ENCODE measurements at places on chromosomes 16 and 17.

GRCh38 chr16:82882226-82882625, 255.5 kb downstream of the CDH13 start:
- DNase-seq = no peak
- no peak overlapping the region for H3K27ac ChIP-seq
- H3K4me1 ChIP-seq = peaks cover 2% of the 10 kb centered on the region
- no peaks in the 10 kb centered on the region for H3K36me3 ChIP-seq
- H3K27me3 ChIP-seq = no peaks in the 10 kb centered on the region

GRCh38 chr17:17698371-17698770, 17.1 kb downstream of the RAI1 start:
- DNase-seq = no peak
- peaks cover 34% of the 10 kb centered on the region for H3K27me3 ChIP-seq
- H3K36me3 ChIP-seq = no peaks in the 10 kb centered on the region

DNA sequence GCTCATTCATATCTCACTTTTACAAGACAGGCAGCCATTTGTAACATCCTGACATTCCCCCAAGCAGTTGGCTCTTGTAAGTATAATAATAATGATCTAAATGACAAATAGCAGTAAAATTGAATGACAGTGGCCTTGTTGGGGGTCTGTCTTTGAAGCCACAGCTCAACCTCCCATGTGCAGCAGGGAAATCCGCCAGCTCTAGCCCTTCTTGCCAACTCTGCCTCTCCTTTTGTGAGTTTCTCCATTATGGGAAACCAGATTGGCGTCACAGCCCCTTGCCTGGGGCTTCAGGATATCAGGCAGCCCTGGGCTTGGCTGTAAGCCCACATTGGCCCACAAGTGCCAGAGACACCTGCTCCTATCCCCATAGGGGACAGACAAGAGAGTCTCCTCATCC, 70.4 kb upstream of the CACNG5 start:
- H3K4me1 ChIP-seq = no peaks in the 10 kb centered on the region
- H3K27me3 ChIP-seq = no peaks in the 10 kb centered on the region
- no peaks in the 10 kb centered on the region for H3K36me3 ChIP-seq
- no peak for DNase-seq

DNA sequence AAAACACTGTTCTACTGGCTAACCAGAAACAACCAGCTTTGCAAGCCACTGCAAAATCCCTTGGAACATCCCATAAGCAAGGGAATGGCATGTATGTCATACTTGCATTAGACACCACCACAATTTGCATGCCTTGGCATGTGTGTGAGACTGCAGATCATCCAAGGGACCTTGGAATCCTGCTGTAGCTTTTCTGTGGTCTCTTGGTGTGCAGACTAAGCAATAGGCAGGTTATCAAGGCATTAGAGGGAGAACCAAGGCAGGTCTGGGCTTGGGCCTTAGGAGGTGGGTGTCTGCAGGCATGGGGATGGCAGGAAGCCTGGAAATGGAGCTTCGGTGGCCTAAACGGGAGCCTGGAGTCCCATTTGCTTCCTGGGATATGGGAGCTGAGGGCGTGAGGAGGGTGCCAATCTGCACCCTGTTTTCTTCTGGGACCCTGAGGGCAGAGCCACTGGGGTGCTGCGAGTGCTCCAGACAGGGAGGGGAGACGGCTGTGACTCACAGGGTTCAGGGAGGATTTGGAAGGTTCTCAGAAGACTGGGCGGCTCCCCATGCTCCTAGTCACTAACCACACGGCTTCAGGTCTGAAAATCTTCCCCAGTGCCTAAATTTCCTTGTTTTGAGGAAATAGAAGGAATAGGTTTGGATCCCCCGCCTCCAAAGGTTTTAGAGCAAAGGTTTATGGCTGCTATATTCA, 36.6 kb downstream of the FAM20A start:
- peaks cover 1% of the 10 kb centered on the region for H3K36me3 ChIP-seq
- H3K27me3 ChIP-seq = no peaks in the 10 kb centered on the region
- no peak for DNase-seq
- no peaks in the 10 kb centered on the region for H3K4me1 ChIP-seq
- peak overlapping the region; percentile 34 for H3K27ac ChIP-seq

GRCh38 chr16:85712801-85713200, 24.0 kb upstream of the GINS2 start:
- peak; percentile 23 for DNase-seq
- H3K27me3 ChIP-seq = peaks cover 2% of the 10 kb centered on the region
- H3K27ac ChIP-seq = no peak overlapping the region
- no peaks in the 10 kb centered on the region for H3K36me3 ChIP-seq
- H3K4me3 ChIP-seq = no peak overlapping the region

DNA sequence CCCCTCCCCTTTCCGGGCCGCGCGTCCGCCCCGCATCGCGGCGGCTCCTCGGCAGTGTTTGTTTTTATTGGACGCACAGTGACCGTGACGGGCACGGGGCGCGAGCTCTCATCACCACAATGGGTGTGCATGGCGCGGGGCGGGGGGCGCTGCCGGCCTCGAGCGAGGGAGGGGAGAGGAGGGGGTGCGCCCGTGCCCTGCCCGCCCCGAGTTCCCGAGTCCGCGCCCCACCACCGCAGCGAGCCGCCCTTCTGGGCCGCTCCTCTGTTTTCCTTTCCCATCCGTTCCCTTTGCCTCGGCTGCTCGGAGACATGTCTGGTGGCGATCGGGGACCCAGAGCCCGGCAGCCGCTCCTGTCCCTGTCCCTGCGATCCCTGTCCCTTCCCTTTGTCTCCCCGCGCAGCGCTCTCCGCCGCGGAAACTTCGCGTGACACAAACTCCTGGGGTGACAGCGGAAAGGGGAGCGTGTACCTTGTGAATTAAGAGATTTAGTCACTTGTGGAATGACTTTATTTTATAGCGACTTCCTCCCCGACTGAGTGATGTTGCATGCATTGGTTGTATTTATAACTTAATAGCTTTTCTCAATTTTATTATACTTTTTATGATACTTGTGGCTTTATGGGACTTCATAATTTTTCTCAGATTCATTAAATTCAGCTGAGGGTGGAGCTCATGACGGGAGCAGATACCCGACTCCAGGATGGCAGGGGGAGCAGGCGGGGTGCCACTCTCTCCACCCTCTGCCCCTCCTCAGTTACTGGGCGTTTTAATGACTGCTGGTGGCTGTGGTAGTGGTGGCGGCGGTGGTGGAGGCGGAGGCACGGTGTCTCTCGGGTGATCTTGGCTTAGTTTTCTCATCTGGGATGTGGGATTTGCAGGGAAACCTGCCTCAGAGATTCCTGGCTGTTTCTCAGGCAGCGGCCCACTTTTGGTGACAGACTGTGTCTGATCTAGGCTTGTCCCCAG, 40.8 kb downstream of the MRM1 start:
- H3K27ac ChIP-seq = no peak overlapping the region
- H3K27me3 ChIP-seq = peaks cover 25% of the 10 kb centered on the region
- H3K4me1 ChIP-seq = no peaks in the 10 kb centered on the region
- DNase-seq = no peak

DNA sequence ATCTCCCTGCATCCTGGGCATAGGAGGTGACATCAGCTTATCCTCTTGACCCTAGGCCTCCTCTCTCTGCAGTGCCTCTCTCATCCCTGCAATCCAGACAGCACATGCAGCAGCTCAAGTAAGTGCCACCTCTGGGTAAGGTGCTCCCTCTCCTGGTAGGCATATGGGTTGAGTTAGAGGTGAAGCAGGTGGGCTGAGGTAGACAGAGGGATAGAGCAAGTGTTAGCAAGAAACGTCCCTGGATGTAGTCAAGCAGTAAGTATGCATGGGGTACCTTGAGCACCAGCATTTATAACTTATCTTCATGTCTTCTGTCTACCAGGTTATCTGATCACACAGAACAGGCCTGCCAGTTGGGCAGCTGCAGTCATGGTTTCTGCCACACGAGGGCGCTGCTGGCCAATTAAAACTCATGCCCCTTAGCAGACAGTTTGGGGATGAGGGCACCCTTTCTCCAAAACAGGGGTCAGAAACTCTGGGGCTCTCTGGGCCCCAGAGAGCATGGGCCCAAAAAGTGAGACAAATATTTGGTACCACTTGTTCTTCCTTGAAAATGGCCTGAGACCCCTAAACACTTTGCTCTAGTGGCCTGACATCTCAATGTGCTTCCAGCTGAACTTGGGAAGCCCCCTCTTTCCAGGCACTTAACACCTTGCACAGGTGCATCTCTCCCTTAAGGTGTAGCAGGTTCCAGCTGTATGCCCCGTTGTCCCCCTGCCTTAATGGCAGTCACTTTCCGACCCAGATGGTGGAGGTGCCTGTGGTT, 59.8 kb downstream of the NEUROD2 start:
- no peaks in the 10 kb centered on the region for H3K4me1 ChIP-seq
- peak; percentile 76 for DNase-seq
- H3K36me3 ChIP-seq = no peaks in the 10 kb centered on the region
- H3K27ac ChIP-seq = no peak overlapping the region

DNA sequence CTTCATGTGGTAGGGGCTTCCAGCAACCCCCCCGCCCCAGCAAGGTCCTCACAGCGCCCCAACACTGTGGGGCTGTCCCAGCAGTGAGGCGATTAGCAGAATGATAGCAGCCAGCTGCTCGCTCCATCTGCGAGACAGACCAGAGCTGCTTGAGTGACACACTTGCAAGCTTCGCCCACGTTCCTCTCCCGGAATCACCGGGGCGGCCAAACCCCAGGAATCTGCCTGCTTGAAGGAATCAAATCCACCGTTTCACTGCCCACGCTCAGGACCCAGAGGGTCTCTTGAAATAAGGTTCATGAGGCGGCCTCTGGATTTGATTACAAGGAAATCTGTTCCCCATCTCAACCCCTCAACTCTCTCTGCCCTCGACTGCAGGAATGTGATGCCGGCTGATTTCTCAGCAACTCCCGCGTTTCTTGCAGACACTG, 356.0 kb downstream of the C16orf95 start:
- H3K36me3 ChIP-seq = no peaks in the 10 kb centered on the region
- no peaks in the 10 kb centered on the region for H3K4me1 ChIP-seq
- no peak for DNase-seq
- no peaks in the 10 kb centered on the region for H3K27me3 ChIP-seq

- no peak overlapping the region for H3K4me3 ChIP-seq
- H3K27me3 ChIP-seq = no peaks in the 10 kb centered on the region
- no peaks in the 10 kb centered on the region for H3K4me1 ChIP-seq
- no peak overlapping the region for H3K27ac ChIP-seq
Measured at GRCh38 chr16:67082100-67082499, 27.6 kb upstream of the PHAF1 start.

- H3K27me3 ChIP-seq = no peaks in the 10 kb centered on the region
- H3K4me3 ChIP-seq = no peak overlapping the region
- H3K36me3 ChIP-seq = no peaks in the 10 kb centered on the region
- no peak overlapping the region for H3K27ac ChIP-seq
- no peaks in the 10 kb centered on the region for H3K4me1 ChIP-seq
Measured at GRCh38 chr17:29170682-29171081, 9.5 kb downstream of the MYO18A start.

DNA sequence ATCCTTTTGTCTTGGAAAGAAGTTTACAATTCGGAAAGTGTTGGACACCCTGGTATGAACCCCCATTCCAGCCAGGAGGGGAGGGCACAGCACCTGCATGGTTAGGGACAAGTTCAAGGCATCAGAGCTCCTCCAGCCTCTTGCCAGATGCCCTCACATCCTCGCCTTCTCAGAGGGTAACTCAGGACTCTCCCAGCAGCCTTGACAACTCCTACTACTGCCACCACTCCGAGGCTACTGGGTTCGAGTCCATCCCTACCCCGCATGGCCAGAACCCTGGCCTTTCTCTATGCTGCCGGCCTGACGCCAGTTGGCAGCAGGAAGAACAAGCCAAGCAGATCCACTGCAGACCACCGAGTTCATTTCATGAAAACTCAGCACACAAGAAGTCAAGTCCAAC, 34.1 kb downstream of the AXIN2 start:
- H3K4me3 ChIP-seq = no peak overlapping the region
- H3K36me3 ChIP-seq = no peaks in the 10 kb centered on the region
- H3K27ac ChIP-seq = no peak overlapping the region
- peaks cover 16% of the 10 kb centered on the region for H3K4me1 ChIP-seq
- H3K27me3 ChIP-seq = no peaks in the 10 kb centered on the region

DNA sequence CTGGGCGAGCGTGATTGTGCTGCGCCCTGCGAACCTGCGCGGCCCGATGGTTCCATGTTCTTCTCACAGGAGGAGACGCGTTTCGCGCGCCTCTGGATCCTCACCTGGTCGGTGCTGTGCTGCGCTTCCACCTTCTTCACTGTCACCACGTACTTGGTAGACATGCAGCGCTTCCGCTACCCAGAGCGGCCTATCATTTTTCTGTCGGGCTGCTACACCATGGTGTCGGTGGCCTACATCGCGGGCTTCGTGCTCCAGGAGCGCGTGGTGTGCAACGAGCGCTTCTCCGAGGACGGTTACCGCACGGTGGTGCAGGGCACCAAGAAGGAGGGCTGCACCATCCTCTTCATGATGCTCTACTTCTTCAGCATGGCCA, 1.0 kb downstream of the FZD2 start:
- H3K27ac ChIP-seq = no peak overlapping the region
- peak overlapping the region; percentile 67 for H3K4me3 ChIP-seq
- H3K27me3 ChIP-seq = peaks cover 15% of the 10 kb centered on the region
- no peaks in the 10 kb centered on the region for H3K36me3 ChIP-seq
- H3K4me1 ChIP-seq = peaks cover 18% of the 10 kb centered on the region

- H3K27me3 ChIP-seq = no peaks in the 10 kb centered on the region
- no peaks in the 10 kb centered on the region for H3K36me3 ChIP-seq
- no peak for DNase-seq
- H3K4me1 ChIP-seq = no peaks in the 10 kb centered on the region
Measured at GRCh38 chr16:66695471-66695934, 1.0 kb downstream of the CMTM4 start.

GRCh38 chr16:65280845-65281512, 159.1 kb upstream of the CDH11 start:
- H3K4me1 ChIP-seq = peaks cover 31% of the 10 kb centered on the region
- H3K27ac ChIP-seq = peak overlapping the region; percentile 80
- no peak overlapping the region for H3K4me3 ChIP-seq
- DNase-seq = no peak

DNA sequence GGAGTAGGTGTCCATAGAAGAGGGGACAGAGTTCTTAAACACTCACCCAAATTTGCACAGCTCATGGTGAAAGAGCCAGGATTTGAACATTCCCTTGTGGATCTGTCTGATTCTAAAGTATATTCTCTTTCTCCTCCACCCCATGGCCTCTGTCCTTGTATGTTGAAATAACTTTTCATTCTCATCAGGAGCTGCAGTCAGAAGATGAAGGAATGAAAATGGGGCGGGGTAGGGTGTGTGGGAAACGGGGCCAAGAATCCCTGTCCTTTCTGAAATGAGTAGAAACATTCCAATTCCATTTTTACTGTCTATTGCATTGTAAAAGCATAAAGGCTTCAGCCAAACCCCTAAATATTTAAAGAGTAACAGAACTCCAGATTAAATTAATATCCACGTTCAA, 42.8 kb downstream of the NOG start:
- H3K4me3 ChIP-seq = no peak overlapping the region
- H3K27ac ChIP-seq = no peak overlapping the region
- H3K4me1 ChIP-seq = no peaks in the 10 kb centered on the region

- peaks cover 6% of the 10 kb centered on the region for H3K4me1 ChIP-seq
- no peak overlapping the region for H3K4me3 ChIP-seq
- no peak overlapping the region for H3K27ac ChIP-seq
- peak; percentile 81 for DNase-seq
- no peaks in the 10 kb centered on the region for H3K27me3 ChIP-seq
Measured at GRCh38 chr17:19321481-19322128, 40.9 kb downstream of the B9D1 start.
